ENCODE measurements at places on chromosomes 4 and X.
A peak's percentile ranks its signal among the peaks of the same experiment; 100 is the strongest.

- DNase-seq: no peak
Observed at GRCh38 chr4:107870916-107871786, 46.4 kb downstream of the SGMS2 start.

- DNase-seq: peak; percentile 44
Observed at GRCh38 chr4:77959566-77960338, 97.1 kb downstream of the MRPL1 start.

- peak; percentile 9 for DNase-seq
Observed at GRCh38 chrX:85543866-85544265, 164.4 kb upstream of the POF1B start.

- no peak for DNase-seq
Observed at GRCh38 chr4:188903986-188904385, 764.7 kb downstream of the TRIML1 start.

DNA sequence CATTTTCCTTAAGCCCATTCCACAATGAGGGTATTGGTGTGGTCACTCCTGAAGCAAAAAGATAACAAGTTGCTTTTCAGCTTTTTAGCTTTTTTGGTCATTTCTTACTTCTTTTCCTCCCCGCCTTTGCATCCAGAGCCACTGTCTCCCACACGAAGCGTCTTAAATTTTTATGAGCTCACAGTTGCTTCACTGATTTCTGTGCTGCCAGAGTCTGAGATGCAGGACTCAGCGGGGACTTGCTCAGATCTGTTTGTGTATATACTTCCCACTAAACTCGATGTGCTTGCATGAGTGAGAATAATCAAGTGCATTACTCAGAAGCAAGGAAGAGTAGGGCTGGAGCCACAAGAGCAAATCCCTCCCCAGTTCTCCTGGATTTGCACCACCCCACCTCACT is 80.2 kb upstream of the FHL1 start:
- DNase-seq: peak; percentile 46

DNA sequence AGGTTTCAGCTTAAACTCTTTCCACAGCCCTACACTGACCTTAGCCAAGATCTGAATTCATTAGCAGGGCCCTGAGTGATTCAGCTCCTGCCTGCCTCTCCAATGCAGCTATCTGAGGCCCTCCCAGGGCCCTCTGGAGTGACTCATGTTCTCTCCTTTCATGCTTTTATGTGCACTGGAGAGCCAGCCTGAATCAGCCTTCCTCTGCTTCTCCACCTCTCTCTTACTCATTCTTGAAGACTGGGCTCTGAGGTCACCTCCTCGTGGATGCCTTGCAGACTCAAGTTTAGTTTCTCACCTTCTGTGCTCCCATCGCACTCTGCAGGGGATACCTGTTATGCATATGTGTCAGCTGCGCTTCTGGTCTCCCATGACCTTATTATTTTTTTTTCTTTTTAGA is 3.1 kb upstream of the OCIAD2 start:
- no peak for DNase-seq

- DNase-seq: no peak
Observed at GRCh38 chr4:81743731-81744435, 272.2 kb upstream of the RASGEF1B start.

DNA sequence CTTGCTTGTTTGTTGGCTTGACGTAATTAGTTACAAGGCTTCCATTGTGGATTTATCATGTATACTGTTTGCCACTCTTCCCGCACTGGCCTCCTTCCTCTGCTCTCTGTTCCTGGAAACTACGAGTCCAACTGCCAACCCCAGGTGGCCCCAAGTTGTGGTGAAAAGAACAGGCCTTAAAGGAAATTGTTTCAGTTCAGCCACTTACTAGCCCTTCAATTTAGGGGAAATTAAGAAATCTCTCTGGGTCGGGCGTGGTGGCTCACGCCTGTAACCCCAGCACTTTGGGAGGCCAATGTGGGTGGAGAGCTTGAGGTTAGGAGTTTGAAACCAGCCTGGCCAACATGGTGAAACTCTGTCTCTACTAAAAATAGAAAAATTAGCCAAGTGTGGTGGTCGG is 28.0 kb downstream of the RBM47 start:
- DNase-seq: no peak

- no peak for DNase-seq
Observed at GRCh38 chr4:1419708-1420107, 13.5 kb upstream of the NKX1-1 start.

GRCh38 chrX:44435047-44435446 is 91.6 kb upstream of the EFHC2 start:
- DNase-seq: no peak

GRCh38 chrX:3371163-3371562 is 24.7 kb upstream of the MXRA5 start:
- no peak for DNase-seq

DNA sequence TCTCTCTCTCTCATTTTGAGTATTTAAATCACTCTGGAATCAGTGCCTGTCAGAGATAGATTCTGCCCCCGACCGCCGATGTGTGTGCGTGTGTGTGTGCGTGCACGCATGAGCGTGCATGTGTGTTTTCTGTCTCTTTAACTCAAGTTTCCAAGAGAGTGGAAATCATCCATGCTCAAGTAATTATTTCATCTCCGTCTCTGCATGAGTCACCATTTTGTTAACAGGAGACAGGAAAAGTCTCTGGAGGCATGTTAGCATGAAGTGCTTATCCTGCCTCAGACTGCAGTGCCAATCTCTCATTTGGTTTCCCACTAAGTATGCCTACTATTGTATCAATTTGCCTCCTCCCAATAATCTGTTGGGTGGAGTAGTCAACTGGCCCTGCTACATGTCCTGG is 182.9 kb upstream of the NHS start:
- DNase-seq: no peak

GRCh38 chr4:185540487-185541120 is 5.3 kb upstream of the PDLIM3 start:
- DNase-seq: no peak

DNA sequence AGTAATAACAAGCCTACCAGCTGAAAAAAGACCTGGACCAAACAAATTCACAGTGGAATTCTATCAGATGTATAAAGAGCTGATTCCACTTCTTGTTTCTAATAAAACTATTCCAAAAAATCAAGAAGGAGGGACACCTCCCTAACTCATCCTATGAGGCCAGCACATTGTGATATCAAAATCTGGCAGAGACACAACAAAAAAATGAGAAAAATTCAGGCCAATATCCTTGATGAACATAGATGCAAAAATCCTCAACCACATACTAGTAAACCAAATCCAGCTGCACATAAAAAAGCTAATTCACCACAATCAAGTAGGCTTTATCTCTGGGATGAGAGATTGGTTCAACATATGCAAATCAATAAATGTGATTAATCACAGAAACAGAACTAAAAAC is 147.9 kb upstream of the NEIL3 start:
- no peak for DNase-seq

- no peak for DNase-seq
Observed at GRCh38 chr4:40475609-40476008, 140.5 kb downstream of the CHRNA9 start.

- no peak for DNase-seq
Observed at GRCh38 chr4:70746179-70746839, 24.5 kb downstream of the RUFY3 start.

GRCh38 chrX:63686878-63687714 is 97.9 kb downstream of the ARHGEF9 start:
- peak; percentile 45 for DNase-seq

DNA sequence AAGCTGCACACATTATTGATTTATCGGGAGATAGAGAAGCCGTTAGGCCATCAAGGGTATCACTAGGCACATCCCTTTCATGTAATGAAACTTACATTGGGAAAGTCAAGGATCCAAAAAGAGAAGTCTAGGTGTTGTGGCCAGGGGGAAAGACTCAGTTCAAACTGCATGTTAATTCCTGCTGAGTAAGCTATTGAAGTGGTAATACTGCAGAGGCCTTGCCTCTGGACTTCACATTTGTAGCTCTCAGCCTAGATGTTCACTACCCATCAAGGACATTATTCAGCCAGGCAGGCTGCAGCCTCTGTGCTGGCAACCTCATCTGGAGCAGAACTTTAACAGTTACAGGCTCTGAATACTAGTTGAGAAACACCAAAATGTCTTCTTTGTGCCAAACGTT is 2094.5 kb upstream of the AGA start:
- no peak for DNase-seq

- no peak for DNase-seq
Observed at GRCh38 chr4:13548059-13548983, 4.0 kb upstream of the NKX3-2 start.

GRCh38 chr4:67635331-67635730 is 65.6 kb downstream of the UBA6 start:
- no peak for DNase-seq

- DNase-seq: no peak
Observed at GRCh38 chr4:73417973-73418372, 13.9 kb downstream of the ALB start.

DNA sequence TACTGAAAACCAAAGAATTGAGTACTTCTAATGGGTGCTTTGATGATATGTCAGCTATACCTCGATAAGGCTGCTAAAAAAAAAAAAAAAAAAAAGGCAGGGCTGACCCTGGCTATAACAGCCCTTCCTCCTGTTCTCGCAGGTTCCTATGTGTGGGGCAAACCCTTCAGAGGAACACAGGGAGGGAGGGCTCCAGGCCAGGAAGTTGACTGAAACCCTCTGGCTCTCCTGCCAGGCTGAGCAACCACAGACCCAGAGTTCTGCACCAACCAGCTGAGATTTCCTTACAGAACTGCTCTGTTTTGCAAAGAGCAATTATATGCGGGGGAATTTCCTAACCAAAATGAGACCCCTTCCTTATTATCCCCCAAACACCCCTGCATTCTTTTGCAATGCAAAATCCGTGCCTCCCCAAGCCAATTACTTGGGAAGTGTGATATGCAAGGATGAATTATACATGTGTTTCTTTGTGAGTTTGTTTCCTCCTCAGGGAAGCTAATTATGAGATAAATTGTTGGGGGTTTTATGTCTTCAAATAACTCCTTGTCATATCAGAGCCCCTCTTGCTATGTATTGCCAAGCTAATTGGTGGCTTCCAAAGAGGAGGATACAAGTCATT is 45.6 kb downstream of the PDHA1 start:
- DNase-seq: no peak

- DNase-seq: no peak
Observed at GRCh38 chr4:169400832-169401231, 130.1 kb upstream of the SH3RF1 start.

- DNase-seq: no peak
Observed at GRCh38 chrX:31024866-31025265, 47.0 kb downstream of the FTHL17 start.

GRCh38 chr4:31156221-31156620 is 436.1 kb downstream of the PCDH7 start:
- no peak for DNase-seq

DNA sequence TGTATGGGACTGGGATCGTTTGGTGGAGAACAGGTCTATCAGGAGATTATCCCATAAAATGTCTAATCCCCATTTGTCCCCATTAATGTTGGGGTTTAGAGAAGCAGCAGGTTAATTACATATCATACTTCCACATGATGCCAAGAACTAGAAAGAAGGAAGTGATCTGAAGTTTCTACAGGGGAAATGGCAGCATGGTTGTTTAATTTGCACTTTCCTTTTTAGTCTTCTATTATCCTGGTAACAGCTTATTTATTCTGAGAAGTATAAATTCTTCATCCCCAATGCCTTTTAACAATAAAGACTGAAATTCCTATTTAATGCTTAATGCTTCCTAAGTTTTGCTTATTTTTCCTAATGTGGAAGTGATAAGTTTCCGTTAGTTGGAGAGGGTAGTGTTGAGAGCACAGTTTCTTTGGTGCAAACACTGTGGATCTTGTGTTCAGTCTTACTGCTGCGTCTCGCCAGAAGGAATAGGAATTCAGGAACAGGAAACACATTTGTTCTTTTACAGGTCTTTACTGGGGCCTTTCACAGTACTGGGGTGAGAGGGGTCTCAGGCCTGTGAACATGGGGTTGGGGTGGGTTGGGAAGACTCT is 59.5 kb upstream of the TADA2B start:
- no peak for DNase-seq

- DNase-seq: no peak
Observed at GRCh38 chr4:45094684-45095083, 368.3 kb upstream of the GNPDA2 start.

- DNase-seq: no peak
Observed at GRCh38 chr4:15327311-15328298, 100.2 kb upstream of the C1QTNF7 start.

GRCh38 chr4:84681486-84682274 is 98.8 kb downstream of the CDS1 start:
- DNase-seq: peak; percentile 49

DNA sequence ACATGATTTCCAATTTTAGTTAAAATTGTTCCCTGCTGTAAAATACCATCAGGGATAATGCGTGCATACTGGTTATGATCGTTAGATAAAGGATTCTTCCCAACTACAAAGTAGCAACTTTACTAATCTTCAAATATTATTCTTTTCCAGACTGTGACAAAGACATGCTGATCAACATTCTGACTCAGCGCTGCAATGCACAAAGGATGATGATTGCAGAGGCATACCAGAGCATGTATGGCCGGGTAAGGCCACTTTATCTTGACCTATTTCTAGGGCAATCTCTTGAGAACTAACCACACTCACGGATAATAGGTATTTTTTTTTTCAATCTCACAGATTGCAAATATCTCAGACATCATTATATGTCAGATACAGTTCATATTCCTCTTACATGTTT is 47.0 kb downstream of the ANXA10 start:
- DNase-seq: no peak

GRCh38 chr4:76637712-76638361 is 202.8 kb downstream of the SHROOM3 start:
- DNase-seq: no peak

Data from muscle of back (tissue), 13 donors.